Stimulated activated CD4-positive, alpha-beta T cell treated with anti-CD3 and anti-CD28 coated beads, Interleukin-15, amount 100 ng/mL, for 24 hours (primary cell): ENCODE measurements at places on chromosomes 7 and 10.
A peak's percentile ranks its signal among the peaks of the same experiment; 100 is the strongest.

- no peak for DNase-seq
Measured at GRCh38 chr10:112022196-112022595, 161.4 kb downstream of the GPAM start.

- DNase-seq: no peak
Measured at GRCh38 chr10:50552308-50552707, 71.4 kb downstream of the SGMS1 start.

DNA sequence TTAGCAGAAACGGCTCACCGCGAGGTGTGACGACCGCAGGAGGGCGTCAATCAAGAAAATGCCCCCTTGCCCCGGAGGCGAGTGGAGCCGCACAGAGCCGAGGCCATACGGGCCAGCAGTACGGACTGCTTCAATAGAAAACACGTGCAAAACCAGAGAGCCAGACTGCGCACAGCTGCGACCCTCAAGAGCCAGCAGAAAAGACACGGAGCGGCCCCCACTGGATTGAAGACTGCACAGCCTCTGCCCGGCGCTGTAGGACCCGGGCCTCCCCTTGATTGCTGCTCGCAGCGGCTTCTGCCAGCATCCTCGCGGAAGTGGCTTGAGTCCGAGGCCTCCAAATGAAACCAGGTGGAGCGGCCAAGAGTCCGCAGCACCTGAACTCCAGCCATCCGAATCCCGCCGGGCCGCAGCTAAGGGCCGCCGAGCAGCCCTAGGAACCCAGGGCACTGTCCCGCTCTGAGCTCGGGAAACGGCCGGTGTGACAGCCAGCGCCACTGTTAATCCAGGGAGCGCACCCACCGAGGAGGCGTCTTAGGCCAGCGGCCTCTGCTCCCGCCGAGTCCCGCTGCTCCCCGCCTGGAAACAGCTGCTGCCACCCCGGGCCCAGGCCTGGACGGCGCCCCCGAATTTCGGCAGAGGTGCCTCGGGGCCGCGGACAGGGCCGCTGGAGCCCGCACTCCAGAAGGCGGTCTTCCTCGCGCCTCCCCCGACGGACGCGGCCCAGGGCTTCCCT lies 660 bp upstream of the HHEX start:
- peak; percentile 26 for DNase-seq

GRCh38 chr7:66281678-66282590 lies 76.8 kb downstream of the TPST1 start:
- no peak for DNase-seq

DNA sequence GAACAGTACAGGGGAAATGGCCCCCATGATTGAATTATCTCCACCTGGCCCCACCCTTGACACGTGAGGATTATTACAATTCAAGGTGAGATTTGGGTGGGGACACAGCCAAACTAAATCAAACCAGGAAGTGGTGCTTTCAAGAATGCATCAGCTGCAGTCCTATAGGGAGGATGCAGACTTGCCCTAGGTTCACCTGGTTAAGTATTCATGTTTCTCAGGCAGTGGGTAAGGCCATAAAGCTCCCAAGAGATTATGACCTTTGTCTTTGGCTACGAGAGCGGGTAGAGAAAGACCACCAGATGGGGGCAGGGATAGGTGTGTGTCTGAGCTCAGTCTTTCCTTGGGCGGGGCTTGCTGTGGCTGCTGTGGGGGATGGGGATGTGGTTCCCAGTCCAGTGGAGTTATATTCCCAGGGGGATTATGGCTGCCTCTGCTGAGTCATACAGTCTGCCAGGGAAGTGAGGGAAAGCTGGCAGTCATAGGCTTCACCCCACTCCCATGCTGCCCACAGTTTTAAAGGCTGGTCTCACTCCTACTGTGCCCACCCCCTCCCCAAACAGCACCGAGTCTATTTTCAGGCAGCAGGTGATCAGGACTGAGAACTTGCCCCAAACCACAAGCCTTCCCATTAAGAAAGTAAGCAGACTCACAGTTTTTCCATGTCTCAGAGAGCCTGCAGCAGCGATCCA lies 8.4 kb upstream of the R3HCC1L start:
- DNase-seq: no peak

GRCh38 chr7:151379193-151379520 lies 30.7 kb downstream of the WDR86 start:
- DNase-seq: no peak

DNA sequence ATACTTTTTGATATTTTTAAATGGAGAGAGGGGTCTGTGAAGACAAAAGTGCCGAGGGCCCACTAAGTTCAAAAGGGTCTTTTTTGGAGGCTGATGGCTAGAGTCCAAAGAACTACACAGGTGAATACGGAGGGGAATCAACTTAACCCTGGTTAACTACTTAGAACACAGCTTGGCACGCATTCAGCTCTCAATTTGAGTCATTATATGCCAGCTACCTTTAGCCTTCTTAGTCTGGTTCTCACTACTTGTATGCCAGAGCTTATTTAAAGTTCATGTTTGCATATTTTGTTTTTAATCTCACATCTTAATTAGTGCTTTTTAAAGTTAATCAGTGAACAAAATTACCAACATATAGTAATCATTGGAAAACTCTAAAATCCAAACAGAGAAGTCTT lies 80.8 kb downstream of the VWDE start:
- DNase-seq: no peak

GRCh38 chr7:97450516-97450915 lies 281.4 kb upstream of the TAC1 start:
- DNase-seq: no peak

DNA sequence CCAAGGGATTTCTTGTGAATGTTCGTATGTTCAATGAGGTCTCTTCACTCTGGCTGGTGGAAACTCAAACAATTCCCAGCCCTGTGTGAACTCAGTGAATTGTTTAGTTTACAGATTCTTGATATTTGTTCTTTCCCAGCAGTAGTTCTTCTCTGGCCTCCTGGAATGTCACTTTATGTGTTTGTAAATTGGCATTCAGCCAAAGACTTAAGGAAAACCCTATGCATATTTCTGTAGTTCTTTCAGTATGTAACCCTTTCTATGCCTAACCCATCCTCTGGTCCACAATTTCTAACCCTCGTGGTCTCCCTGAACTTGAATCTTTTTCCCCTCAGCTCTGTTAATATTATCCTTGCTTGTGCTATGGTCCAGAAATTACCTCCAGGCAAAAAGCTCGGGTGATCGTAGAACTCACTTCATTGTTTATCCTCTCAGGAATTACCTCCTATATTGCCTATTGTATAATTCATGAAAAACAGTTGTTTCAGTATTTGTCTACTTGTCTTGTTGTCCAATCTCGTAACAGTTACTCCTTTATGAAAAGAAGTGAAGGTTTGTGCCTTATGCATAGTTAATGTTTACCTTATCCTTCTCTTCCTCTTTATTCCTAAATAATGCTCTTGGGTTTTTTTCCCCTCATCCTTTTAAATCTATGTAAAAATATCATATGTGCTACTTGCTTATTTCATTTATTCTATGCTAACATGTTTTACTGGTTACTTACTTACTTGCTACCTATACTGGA lies 23.7 kb upstream of the AGR3 start:
- DNase-seq: no peak
